Adrenal gland (tissue), 19 donors: ENCODE measurements at places on chromosomes 11 and 22.

DNA sequence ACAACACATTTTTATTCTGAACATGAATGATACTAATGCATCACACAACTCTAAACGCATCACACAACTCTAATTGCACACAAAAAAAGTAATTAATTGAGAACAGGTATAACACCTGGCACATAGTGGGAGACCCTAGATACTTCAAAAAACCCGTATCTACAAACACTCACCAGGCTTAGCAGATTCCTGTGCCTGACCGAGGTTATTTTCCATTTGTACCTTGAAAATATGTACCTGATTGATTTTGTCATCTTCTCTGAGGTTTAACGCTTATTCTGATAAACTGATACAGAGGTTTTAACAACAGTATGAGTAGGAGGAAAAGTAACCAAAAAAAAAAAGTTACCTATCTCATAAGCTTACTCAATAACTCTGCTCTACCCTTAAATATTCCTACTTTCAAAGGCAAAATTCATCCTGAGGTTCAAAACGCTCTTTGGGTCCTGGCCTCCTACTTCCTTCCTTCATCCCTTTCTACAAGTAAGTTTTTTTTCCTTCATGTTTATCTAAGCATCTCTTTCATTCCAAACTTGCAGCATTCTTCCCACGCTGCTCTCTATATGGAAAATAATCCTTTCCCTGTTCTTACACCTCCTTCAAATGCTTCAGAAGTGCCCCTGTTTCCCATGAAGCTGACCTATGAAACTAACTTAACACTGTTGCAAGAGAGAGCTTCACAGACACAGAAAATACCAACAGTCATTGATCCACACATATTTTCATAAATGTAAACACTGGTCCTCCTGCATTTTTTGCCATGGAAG lies 73.3 kb downstream of the ETS1 start:
- no peak for DNase-seq

GRCh38 chr11:45847911-45848316 lies 639 bp downstream of the CRY2 start:
- DNase-seq, result peak; percentile 70

DNA sequence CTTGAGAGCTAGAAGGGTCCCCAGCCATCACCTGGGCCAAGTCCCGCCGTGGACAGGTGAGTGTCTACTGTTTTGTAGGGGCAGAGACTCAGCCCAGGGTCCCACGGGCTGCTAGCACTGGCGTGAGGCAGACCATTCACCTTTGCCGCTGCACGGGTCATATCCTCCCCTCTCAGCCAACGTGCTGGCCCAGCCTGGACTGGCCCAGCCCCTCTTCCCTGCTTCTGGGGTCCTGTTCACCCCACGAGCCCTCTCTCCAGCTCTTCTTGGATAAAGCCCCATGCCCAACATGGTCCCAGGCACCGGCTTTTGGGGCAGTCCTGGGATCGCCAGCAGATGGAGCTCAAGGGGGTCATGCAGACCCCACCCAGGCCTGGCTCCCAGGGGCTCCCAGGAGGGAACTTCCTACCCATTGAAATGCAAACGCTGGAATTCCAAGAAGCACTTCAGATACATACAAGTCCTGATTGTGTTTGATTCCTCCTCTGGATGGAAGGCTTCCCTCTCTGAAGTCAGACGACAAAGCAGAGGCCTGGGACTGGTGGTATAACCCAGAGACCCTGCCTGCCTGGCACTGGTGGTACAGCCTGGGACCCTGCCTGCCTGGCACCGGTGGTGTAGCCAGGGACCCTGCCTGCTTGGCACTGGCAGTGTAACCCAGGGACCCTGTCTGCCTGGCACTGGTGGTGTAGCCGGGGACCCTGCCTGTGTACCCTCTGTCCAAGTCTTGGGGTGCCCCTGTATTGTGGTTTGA lies 8.9 kb upstream of the SEPTIN5 start:
- no peak for DNase-seq

GRCh38 chr11:83510530-83511460 lies 224.6 kb upstream of the CCDC90B start:
- DNase-seq, result no peak

DNA sequence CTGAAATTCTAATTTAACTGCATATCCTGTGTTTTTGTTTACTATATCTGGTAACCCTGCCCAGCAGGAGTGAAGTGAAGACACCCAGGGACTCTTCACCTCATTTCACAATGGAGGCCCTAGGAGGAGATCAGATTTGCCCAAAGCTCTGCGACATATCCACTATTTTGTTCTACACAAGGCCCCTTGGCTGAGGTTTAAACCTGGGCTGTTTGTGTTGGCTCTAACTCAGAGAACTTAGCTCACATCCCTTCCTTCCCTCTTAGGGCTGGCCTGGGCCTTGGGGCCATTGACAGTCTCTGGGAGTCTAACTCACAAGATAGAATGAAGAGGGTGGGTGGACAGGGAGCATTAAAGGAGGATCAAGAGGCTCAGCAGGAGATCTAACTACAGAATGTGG lies 8.2 kb upstream of the PLA2G3 start:
- no peak for DNase-seq

DNA sequence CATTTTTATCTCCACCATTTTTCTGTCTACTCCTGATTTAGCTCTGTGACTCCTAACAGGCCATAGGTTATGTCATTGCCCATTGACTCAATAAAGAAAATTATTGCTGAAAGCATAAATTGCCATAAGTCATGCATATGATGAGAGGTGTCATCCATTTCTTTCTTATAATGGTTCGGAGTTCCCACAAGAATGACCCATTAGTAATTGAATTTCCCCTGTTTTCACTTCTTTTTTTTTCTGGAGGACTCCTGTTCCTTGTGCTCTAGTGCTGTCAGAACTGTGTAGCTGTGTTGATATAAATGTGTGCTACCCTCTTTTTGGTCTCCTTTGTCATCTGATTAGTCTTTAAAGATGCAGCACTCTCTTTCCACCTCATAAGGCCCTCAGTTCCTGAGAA lies 22.9 kb upstream of the CARD18 start:
- DNase-seq, result no peak

GRCh38 chr11:13928566-13929251 lies 33.8 kb upstream of the SPON1 start:
- peak; percentile 51 for DNase-seq

DNA sequence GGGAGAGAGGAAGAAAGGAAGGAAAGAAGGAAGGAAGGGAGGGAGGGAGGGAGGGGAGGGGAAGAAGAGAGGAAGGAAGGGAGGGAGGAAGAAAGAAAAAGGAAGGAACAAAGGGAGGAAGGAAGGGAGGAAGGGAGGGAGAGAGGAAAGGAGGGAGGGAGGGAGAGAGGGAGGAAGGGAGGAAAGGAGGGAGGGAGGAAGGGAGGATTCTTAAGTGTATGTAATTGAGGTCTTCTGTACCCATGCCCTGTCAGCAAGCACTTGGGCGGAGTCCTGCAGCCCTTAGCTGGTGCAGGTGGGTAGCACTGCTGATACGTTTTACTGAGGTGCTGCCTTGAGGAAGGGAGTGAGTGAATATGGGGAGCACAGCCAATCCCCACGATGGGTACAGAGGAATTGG lies 56.9 kb upstream of the RASD2 start:
- no peak for DNase-seq

DNA sequence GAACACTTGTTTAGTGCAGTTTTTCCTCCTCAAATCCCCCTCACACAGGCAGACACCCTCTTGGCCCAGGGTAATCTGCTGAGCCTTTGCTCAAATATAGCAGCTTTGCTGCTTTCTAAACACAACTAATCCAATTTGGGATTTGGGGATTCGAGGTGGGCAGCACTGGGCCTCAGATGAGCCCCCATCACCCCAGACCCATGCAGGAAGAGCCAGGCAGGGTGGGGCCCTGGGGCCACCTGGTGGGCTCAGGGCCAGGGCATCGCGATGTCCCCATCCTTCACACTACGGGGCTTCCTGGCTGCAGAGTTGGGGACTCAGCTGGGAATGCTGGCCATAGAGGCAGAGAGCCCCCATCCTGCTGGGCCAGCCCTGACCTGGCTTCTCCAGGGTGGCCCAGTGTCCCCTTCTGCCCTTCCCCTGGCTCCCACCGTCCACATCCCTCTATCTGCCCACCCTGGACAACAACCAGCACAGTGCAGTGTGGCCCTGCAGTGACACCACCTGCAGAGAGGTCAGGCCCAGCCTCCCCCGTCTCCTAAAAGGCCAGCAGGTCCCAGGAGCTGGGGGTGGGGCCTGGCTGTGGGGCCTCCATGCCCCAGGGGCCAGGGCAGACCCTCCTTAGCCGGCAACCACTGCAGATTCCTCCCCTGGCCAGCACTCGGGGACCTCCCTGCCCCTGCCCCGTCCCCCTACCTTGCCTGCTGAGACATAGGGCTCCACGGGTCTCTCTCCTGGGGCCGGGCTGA lies 56.6 kb upstream of the CCDC188 start:
- DNase-seq, result no peak

DNA sequence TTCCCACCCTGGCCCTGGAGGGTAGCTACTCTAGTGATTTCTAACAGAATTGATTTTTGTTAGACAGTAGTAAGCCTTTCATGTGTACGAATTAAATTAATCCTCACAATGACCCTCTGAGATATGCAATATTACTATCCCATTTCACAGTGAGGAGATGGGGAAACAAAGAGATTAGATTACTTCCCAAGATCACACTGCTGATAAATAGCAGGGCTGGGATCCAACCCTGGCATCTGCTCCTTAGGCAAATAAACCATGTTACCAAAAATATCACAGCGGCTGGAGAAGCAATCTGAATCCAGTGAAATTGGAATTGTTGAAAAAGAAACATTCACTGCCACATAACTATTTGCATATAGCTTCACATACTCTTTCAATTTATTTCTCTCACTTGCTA lies 12.8 kb upstream of the CAVIN3 start:
- DNase-seq, result peak; percentile 25

GRCh38 chr11:85893395-85893794 lies 38.2 kb downstream of the CCDC83 start:
- DNase-seq, result no peak

GRCh38 chr11:117950301-117950700 lies 21.1 kb upstream of the TMPRSS13 start:
- no peak for DNase-seq

DNA sequence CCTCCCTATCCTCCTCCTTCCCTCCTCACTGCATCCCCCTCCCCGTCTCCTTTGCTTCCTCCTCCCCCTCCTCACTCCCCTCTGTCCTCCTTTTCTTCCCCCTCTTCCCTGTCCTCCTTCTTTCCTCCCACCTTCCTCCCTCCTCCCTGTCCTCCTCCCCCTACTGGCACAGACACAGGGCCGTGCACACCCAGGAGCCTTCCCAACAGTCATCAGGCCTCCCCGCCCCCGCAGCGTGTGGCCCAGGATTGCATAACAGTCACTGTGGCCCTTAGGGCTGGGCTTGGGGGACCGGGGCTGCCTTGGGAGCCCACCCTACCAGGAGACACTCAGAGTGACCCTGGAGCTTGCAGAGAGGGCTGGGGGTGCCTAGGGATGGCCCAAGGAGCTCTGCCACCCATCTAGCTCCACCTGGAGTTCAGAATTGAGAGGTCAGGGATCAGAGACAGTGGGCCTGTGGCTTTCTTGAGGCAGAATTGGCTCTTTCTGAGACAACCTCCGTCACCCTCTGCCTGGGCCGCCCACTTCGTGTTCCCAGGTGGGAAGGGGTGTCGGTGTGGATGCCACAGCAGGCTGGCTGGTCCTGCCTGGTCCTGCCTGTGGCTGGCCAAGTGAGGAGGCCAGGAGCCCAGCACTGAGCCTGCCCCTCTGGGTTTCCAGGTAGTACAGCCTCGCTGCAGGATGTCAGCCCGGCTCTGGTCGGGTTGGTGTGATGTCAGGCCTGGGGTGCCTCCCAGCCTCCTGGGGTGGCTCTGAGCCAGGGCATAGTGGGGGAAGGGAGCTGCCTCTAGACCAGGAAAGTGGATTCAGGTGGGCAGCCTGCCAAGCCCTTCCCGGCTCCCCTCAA lies 1.6 kb downstream of the SPI1 start:
- DNase-seq, result peak; percentile 39

DNA sequence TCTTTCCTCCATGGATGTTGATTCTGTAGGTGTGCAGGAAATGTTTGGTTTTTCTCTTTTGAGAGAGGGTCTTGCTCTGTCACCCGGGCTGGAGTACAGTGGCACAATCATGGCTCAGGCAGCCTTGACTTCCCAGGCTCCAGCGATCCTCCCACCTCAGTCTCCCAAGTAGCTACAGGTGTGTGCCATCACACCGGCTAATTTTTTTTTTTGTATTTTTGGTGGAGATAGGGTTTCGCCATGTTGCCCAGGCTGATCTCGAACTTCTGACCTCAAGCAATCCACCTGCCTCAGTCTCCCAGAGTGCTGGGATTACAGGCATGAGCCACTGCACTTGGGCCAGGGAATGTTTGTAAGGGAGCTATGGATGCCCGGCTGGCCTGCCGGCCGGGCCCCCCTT lies 4.5 kb downstream of the PRR5 start:
- no peak for DNase-seq

DNA sequence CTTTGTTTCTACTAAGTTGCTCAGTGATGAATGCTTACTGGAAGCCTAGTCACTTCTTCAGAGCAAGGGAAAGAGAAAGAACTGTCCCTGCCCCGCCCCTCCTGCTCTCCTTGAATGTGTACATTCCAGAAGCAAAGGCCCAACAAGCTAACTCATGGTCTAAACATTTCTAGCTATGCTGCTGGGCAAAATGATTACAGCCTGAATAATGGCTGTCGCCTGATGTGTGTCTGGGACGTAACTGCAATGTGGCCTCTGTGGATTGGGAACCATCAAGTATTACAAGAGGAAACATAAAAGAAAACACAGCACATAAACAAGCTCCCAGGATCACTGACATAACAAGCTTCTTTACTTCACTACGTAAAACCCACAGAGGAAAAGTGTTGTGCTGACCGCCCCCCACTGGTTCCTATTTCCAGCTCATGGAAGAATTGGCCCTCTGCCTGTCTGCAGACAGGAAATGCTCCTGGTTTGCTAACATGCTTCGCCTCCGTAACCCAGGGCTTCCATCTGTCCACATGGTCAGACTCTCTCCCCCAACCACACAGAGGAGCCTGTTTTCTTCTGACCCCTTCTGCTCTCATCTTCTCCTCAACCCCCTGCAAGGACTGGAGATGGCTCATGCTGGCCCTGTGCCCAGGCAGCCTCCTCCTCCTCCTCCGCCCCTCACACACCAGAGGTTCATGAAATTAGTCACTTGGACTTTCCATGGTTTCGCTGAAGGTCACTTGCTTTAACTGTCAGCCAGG lies 187.2 kb downstream of the MAML2 start:
- peak; percentile 89 for DNase-seq
